ENCODE measurements at places on chromosomes 16 and 17.

- peak; percentile 18 for DNase-seq
These were observed 19.2 kb downstream of the UNC119 start for GRCh38 chr17:28533091-28533807.

- DNase-seq = no peak
These were observed 23.6 kb downstream of the SEZ6 start for GRCh38 chr17:28982131-28982793.

DNA sequence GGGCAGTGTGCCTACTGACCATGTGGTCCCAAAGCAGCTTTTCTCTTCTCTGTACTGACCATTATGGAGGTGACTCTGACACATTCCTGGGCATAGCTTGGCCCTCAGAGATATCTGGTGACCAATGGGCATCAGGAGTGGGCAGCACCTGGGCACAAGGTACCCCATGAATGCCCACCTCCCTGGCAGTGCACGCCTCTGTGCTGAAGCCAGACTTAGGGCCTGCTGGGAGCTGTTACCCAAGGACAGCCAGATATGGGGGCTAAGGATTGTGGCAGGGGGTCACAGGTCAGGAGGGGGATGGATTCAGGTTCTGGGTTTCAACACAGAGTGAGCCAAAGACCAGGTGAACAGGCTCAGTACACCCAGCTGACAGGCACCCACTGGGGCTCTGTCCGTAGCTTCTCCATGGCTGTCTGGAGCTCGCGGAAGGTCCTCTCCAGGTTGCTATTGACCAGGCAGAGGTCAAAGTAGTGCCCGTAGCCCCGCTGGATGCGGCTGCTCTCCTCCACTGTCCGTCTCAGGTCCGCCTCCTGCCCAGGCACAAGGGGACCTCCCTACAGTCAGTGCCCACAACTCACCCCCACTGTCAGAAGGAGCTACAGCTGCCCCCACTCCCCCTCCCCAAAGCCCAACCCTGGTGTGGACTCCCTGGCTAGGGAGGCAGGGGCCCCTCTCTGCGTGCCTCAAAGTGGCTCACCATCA lies 29.7 kb downstream of the MPP2 start:
- no peak for DNase-seq

GRCh38 chr17:46135879-46136563 lies 57.2 kb downstream of the KANSL1 start:
- no peak for DNase-seq

DNA sequence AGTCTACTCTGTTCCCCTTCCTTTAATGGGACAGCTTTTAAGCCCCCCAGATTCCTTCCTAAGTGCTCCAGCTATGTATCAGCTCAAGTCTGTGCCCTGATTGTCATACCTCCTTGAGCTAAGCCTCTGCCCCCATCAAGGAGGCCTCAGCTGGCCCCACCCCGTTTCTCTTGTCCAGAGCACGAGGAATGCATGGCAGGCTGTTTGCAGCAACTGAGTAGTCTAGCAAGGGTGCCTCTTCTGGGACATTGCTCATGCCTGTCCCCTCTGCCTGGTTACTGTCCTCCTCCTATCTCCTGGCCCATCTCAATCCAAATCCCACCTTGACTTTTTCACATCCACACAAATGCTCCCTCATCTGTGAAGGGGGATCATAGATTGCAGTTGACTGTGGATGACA lies 27.8 kb upstream of the TMEM220 start:
- no peak for DNase-seq

DNA sequence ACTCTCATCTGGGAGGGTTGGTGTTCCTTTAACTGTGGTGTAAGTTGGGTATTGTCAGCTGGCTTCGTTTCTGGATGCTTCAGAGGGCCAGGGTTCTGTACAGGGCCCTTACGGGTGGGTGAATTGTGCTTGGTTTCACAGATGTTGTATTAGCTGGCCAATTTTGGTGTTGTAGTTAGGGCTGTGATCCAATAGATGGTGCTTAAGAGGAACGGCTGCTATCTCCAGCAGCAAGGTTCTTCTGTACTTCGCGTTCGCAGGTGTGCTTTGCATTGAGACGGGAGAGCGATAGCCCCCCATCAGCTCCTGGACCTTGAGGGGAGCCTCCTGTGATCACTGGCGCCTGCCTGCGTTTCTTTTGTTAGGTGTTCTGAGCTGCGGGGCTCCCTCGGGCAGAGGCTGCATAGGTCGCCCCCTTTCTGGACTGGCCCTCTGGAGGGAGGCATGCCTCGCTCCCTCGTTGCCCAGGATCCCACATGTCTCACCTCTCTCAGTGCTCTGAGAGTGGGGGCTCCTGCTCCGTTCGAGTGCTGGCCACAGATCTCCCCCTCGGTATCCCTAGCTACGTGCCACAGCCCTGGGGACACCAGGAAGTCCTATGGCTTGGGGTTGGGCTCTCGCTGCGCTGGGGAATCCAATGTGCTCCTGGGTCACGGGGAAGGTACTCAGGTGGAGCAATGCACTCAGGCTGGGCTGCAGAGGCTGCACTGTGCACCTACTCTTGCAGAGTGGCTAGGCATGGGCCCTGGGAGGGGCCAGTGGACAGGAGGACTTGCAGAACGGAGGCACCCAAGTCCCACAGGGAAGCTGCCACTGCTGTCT lies 837 bp upstream of the PRDM7 start:
- DNase-seq = peak; percentile 43

GRCh38 chr16:63315229-63315628 lies 1279.0 kb upstream of the CDH8 start:
- DNase-seq = no peak

DNA sequence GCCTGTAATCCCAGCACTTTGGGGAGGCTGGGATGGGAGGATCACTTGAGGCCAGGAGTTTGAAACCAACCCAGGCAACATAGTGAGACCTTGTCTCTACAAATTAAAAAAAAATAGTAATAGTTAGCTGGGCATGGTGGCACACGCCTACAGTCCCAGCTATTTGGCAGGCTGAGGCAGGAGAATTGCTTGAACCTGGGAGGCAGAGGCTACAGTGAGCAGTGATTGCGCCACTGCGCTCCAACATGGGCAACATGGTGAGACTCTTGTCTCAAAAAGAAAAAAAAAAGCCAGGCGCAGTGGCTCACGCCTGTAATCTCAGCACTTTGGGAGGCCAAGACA lies 56.9 kb upstream of the MRTFB start:
- no peak for DNase-seq

All from Right ventricle myocardium superior (tissue), 1 donor.